Body of pancreas (tissue), 4 donors: ENCODE measurements at places on chromosomes 2 and 18.

- no peaks in the 10 kb centered on the region for H3K36me3 ChIP-seq
- no peaks in the 10 kb centered on the region for H3K27me3 ChIP-seq
- no peak overlapping the region for H3K27ac ChIP-seq
- peaks cover 26% of the 10 kb centered on the region for H3K4me1 ChIP-seq
- H3K4me3 ChIP-seq, result no peak overlapping the region
- no peak for DNase-seq
Observed at GRCh38 chr2:44351676-44352075, 9.6 kb downstream of the PREPL start.

- H3K27me3 ChIP-seq, result no peaks in the 10 kb centered on the region
- H3K36me3 ChIP-seq, result no peaks in the 10 kb centered on the region
- H3K4me1 ChIP-seq, result no peaks in the 10 kb centered on the region
- no peak overlapping the region for H3K4me3 ChIP-seq
Observed at GRCh38 chr2:221477714-221478484, 94.2 kb downstream of the EPHA4 start.

DNA sequence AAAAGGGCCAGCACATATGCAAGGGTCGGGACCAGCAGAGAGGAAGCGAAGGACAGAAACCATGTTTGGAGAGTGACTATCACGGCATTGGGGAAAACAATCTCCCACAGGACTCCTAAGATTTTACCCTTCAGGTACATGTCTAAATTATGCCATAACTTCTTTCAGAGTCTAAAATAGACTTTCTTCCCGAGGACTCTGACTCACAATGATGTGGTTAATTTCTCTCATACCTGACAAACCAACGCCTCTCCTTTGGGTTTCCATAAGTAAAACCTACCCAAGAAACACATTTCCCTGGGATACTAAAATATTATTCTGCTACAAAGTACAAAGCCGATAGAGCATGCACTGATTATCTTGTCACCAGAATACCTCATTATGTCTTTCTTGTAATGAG is 127.8 kb upstream of the NETO1 start:
- H3K36me3 ChIP-seq, result no peaks in the 10 kb centered on the region
- H3K4me3 ChIP-seq, result no peak overlapping the region
- no peaks in the 10 kb centered on the region for H3K27me3 ChIP-seq
- H3K4me1 ChIP-seq, result no peaks in the 10 kb centered on the region
- H3K27ac ChIP-seq, result no peak overlapping the region
- DNase-seq, result no peak

GRCh38 chr2:28528206-28528605 is 32.3 kb downstream of the PLB1 start:
- no peaks in the 10 kb centered on the region for H3K36me3 ChIP-seq
- H3K27ac ChIP-seq, result no peak overlapping the region
- H3K27me3 ChIP-seq, result no peaks in the 10 kb centered on the region
- DNase-seq, result no peak

GRCh38 chr18:363301-364085 is 95.6 kb upstream of the THOC1 start:
- no peaks in the 10 kb centered on the region for H3K4me1 ChIP-seq
- H3K27me3 ChIP-seq, result no peaks in the 10 kb centered on the region
- no peak overlapping the region for H3K27ac ChIP-seq
- H3K36me3 ChIP-seq, result no peaks in the 10 kb centered on the region
- DNase-seq, result no peak

DNA sequence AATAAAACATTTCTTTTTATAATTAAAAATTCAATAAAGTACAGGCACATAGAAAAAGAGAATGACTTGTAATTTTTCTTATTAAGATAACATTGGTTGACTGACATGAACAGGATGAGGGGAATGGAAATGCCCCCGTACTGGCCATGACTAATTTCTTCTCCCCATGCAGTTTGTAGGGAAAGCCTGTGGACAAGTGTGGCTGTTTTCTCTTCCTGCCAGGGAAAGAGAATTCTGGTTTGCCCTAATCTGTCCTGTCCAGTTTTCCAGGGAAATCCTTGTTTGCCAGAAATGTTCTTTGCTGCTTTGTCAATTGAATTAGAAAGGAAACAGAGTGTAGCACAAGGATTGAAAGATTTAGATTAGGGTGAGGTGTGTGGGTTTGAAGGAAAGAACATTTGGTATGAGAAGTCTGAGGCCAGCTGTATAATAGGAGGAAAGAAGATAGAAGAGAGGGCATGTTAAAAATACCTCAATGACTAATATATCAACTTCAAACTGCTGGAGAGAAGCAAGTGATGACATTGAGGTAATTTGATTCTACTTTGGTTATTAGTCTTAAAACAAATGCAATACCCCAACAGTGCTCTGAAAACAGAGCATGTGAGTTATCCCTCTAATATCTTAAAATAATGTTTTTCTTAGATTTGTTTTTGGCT is 593.9 kb upstream of the ZNF804A start:
- H3K27me3 ChIP-seq, result no peaks in the 10 kb centered on the region
- no peak for DNase-seq
- H3K4me1 ChIP-seq, result peaks cover 34% of the 10 kb centered on the region
- no peak overlapping the region for H3K4me3 ChIP-seq

- H3K4me3 ChIP-seq, result no peak overlapping the region
- H3K27ac ChIP-seq, result no peak overlapping the region
- H3K36me3 ChIP-seq, result no peaks in the 10 kb centered on the region
- DNase-seq, result no peak
- no peaks in the 10 kb centered on the region for H3K27me3 ChIP-seq
Observed at GRCh38 chr2:138180692-138181386, 216.6 kb downstream of the HNMT start.

GRCh38 chr18:34604591-34604990 is 105.5 kb upstream of the DTNA start:
- peaks cover 20% of the 10 kb centered on the region for H3K4me1 ChIP-seq
- no peak for DNase-seq
- H3K27ac ChIP-seq, result no peak overlapping the region
- H3K27me3 ChIP-seq, result no peaks in the 10 kb centered on the region
- no peaks in the 10 kb centered on the region for H3K36me3 ChIP-seq

DNA sequence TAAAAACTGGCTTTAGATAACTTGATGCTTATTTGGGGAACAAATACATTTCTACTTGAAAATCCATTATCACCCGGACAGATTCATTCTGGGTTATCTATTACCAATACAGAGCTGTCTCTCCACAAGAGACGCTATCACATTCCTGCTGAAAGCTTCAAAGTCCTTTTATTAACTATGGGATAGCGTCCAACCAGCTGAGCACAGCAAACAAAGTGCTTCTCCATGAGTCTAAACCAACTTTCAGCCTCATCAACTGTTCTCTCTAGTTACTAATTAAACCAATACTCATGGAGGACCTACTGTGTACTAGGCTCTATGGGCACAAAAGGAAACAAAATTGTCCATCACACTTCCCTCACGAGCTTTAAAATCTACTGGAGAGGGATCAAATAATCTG is 132.8 kb downstream of the L3MBTL4 start:
- no peaks in the 10 kb centered on the region for H3K36me3 ChIP-seq
- no peaks in the 10 kb centered on the region for H3K4me1 ChIP-seq
- DNase-seq, result no peak
- no peak overlapping the region for H3K4me3 ChIP-seq
- H3K27me3 ChIP-seq, result no peaks in the 10 kb centered on the region
- no peak overlapping the region for H3K27ac ChIP-seq

DNA sequence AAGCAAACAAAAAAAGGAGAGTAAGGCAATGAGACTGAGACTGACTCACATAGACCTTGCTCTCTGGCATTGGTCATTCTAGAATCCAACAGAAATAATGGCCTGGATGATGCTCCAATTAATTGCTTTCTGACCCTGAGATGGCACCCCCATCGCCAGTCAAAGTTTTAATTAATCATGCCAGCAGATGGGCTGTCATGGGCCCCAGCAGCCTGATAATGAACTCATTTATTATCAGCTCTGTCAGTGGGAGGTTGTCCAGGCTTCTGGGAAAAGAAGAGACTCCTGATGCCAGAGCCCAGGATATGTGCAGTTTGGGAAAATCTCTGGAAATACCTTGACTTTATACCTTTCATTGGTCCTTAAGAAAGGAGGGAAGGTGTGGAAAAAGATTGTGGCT is 115.2 kb downstream of the XRCC5 start:
- no peaks in the 10 kb centered on the region for H3K27me3 ChIP-seq
- H3K4me1 ChIP-seq, result no peaks in the 10 kb centered on the region
- H3K36me3 ChIP-seq, result no peaks in the 10 kb centered on the region
- no peak overlapping the region for H3K4me3 ChIP-seq
- DNase-seq, result no peak
- H3K27ac ChIP-seq, result no peak overlapping the region

GRCh38 chr2:230657906-230658305 is 54.7 kb upstream of the CAB39 start:
- no peak for DNase-seq
- no peaks in the 10 kb centered on the region for H3K27me3 ChIP-seq
- no peaks in the 10 kb centered on the region for H3K4me1 ChIP-seq
- H3K36me3 ChIP-seq, result no peaks in the 10 kb centered on the region

DNA sequence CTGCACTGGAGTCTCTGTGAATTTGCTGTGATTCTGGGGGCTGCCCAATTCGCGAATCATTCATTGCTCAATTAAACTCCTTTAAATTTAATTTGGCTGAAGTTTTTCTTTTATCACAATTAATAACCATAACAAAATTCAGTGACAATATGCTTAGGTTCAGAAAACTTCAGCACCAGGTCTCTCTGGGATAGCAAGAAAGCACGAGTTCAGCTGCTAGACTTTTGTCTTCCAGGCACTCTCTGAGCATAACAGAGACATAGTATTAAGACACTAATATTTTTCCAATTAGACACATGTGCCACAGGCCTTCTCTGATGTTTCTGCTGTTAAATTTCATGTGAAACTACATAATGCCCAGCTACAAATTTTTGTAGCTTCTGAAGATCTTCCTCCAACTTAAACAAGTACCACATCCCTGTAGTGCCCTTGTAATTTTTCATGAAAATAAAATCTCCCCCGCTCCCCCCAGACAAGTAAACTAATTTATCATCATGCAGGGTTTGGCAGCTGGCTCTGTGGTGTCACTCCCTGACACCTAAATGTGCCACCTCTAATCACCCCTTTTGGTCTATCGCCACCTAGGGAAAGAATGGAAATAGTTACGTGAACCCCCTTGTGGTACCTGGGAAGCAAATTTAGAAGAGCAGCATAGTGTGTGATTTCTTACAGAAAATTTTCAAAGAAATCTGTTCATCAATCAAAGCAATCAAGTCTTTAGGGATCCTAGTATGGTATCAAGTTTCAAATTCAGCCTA is 94.1 kb downstream of the CSRNP3 start:
- H3K36me3 ChIP-seq, result no peaks in the 10 kb centered on the region
- no peak for DNase-seq
- H3K4me3 ChIP-seq, result no peak overlapping the region
- no peaks in the 10 kb centered on the region for H3K4me1 ChIP-seq

- H3K4me1 ChIP-seq, result peaks cover 22% of the 10 kb centered on the region
- H3K36me3 ChIP-seq, result no peaks in the 10 kb centered on the region
- no peak overlapping the region for H3K27ac ChIP-seq
Observed at GRCh38 chr2:202780514-202781021, 91.0 kb downstream of the ICA1L start.

DNA sequence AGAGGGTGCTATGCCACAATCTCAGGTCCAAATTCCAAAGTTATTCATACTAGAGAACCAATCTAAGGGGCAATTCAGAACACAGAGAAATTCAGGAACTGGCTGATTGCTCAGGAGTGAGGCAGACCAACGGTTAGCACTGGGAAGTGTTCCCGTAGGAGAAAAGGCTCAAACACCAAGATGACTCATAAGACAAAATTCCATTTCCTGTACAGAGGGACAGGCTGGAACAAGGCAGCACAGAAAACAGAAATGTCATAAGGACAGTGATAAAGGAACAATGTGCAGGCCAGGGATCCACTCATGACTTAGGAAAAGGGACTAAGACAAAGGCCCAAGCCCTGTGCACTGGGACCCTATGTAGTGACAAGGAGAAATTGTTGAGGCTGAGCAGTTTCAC is 54.2 kb downstream of the PDE1A start:
- no peaks in the 10 kb centered on the region for H3K36me3 ChIP-seq
- DNase-seq, result no peak
- H3K27me3 ChIP-seq, result no peaks in the 10 kb centered on the region
- no peak overlapping the region for H3K27ac ChIP-seq

DNA sequence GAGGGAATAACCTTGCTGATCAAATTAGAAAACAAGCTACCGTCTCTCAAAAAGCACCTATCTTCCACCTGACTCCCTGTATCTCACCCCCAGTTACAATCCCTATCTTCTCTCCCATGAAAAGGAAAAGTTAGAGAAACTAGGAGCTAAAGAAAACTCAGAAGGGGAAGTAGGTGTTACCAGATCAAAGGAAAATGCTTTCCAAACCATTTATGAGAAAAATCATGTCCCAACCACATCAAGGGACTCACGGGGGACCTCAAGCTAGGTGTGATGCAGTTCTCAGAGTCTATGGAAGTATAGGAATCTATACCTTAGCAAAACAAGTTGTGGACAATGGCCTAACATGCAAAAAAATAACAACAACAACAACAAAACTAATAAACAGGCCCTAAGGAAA is 135.5 kb upstream of the RMP24 start:
- H3K27me3 ChIP-seq, result no peaks in the 10 kb centered on the region
- no peaks in the 10 kb centered on the region for H3K36me3 ChIP-seq

DNA sequence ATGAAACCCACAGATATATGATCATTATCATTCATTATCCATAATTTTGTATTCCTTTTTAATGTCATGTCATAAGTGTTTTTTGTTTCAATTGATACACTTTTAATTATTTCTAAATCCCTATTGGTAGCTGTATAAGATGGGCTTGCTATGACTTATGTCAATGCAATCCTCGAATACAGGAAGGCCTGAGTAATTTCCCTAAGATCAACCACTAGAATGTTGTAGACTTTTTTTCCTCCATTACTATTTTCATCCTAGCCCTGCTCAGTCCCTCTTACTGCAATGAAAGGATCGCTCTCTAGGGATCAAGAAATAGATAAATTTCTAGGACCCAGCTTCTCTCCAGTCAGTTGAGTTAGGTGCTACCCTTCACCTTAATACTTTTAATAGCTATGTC is 186.3 kb downstream of the KCNE4 start:
- no peaks in the 10 kb centered on the region for H3K36me3 ChIP-seq
- H3K4me1 ChIP-seq, result no peaks in the 10 kb centered on the region
- no peak overlapping the region for H3K4me3 ChIP-seq
- H3K27ac ChIP-seq, result no peak overlapping the region
- H3K27me3 ChIP-seq, result no peaks in the 10 kb centered on the region
- DNase-seq, result no peak

DNA sequence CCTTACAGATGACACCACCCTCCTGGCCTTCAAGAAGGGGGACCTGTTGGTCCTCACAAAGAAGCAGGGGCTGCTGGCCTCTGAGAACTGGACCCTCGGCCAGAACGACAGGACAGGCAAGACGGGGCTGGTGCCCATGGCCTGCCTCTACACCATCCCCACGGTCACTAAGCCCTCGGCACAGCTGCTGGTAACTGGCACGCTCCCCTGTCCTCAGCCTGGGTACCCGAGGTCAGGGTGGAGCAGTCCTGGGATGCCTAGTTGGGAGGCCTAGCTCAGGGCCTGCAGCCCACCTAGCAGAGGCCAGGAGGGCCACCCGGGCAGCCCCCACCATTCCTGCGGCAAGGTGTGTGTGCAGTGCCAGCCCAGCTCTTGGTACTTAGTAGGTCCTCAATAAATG is 16.3 kb upstream of the GPR17 start:
- no peaks in the 10 kb centered on the region for H3K27me3 ChIP-seq
- DNase-seq, result no peak
- no peak overlapping the region for H3K4me3 ChIP-seq
- H3K36me3 ChIP-seq, result no peaks in the 10 kb centered on the region

GRCh38 chr2:29269095-29269764 is 154.0 kb downstream of the CLIP4 start:
- no peak for DNase-seq
- H3K4me1 ChIP-seq, result no peaks in the 10 kb centered on the region
- H3K27me3 ChIP-seq, result no peaks in the 10 kb centered on the region
- H3K36me3 ChIP-seq, result no peaks in the 10 kb centered on the region
